ENCODE measurements at places on chromosomes 2 and 18.

- no peaks in the 10 kb centered on the region for H3K27me3 ChIP-seq
- no peak for DNase-seq
- H3K4me3 ChIP-seq: no peak overlapping the region
- H3K4me1 ChIP-seq: no peaks in the 10 kb centered on the region
- no peak overlapping the region for H3K27ac ChIP-seq
- H3K36me3 ChIP-seq: peaks cover 26% of the 10 kb centered on the region
Observed at GRCh38 chr2:230749111-230749510, 36.5 kb downstream of the CAB39 start.

- DNase-seq: no peak
- H3K27ac ChIP-seq: no peak overlapping the region
- no peaks in the 10 kb centered on the region for H3K27me3 ChIP-seq
- H3K4me3 ChIP-seq: no peak overlapping the region
- H3K4me1 ChIP-seq: no peaks in the 10 kb centered on the region
Observed at GRCh38 chr2:107810734-107811133, 16.0 kb upstream of the RGPD4 start.

DNA sequence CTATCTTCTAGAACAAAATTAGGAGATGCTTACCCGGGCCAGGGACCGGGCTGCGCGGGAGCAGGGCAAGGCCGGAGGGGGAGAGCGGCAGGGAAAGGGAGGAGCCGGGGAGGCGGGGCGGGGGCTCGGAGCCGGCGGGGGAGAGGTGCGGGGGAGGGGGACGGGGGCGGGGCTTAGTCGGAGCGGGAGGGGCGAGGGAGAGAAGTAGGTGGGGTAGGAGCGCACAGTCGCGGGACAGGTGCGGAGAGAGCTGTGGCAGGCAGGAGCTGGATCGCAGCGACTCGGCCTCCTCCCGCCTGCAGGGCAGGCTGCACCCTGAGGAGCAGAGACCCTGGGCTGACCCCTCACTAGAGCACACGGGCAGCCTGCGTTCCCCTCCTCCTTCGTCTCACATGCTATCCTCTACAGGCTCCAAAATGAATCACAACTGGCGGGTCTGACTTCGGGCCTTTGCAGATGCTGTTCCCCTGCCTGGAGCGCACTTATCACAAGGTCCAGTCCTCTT lies 290.3 kb downstream of the CELF4 start:
- no peak overlapping the region for H3K27ac ChIP-seq
- no peaks in the 10 kb centered on the region for H3K4me1 ChIP-seq
- DNase-seq: no peak

DNA sequence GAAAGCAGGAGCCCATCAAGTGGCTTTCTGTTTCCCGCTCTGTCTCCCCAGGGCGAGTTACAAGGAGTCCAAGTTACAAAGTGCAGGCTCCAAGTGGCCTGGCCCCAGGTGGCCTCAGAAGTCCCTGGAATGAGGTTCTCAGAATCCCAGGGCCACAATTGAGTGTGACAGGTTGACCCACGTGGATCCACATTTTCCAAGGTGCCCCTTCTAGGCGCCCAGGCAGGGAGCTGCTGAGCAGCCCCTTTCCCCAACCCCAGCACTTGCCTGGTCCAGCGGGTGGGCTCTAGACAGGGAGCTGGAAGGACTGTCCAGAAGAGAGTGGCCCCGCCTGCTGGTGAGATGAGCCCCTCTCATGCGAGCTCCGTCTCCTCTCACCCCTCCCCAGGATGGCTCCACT lies 253.4 kb downstream of the CYP26B1 start:
- no peak overlapping the region for H3K4me3 ChIP-seq
- H3K27me3 ChIP-seq: no peaks in the 10 kb centered on the region
- no peaks in the 10 kb centered on the region for H3K4me1 ChIP-seq
- no peak for DNase-seq
- no peaks in the 10 kb centered on the region for H3K36me3 ChIP-seq
- H3K27ac ChIP-seq: no peak overlapping the region
